ENCODE measurements at places on chromosomes 2 and 18.

DNA sequence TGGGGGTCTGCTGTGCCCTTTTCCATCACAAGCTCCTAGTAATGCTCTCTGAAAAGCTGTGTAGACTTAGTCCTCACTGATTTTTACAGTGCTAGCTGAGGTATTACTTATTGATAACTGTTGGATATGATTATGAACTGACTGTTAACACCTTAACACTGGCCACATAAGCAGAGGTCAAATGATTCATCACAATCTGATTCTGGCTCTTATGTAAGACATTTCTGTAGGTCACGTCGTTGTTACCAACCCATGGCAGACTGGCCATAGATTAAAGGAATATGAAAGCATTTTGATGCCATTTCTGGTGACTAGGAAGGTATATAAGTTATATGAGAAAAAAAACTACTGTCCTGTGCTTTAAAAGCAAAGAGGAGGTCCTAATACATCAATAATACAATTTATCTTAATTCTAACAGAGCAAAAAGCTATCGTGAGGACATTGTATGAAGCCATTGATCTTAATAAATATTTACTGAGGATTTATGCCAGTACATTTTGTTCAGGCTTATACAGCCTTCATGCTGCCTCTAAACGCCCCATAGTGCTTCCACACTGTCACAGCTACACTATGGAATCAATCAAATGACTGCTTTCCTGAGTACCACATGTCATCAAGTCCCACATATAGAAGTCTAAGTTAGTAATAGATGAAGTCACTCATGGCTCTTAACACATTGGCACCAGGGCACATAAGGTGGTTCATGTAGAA, 6.9 kb upstream of the RND3 start:
- no peak for DNase-seq

DNA sequence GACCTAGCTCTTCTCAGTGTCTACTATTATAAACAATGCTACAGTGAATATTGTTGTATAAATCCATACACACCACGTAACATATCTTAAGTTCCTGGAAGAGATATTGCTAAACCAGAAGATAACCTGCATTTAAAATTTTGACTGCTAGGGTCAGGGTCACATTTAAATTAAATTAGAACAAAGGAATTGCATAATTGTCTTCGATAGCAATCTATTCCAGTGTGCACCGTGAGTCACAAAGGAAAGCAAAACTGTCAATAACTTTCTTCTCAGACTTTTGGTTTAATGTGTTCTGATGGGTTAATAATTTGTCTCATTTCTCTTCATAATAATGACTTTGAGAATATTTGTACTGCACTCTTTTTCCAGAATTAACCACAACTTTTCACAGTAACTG, 4.2 kb downstream of the GEN1 start:
- no peak for DNase-seq

GRCh38 chr2:84894758-84895520, 10.5 kb upstream of the TMSB10 start:
- DNase-seq: peak; percentile 46

- DNase-seq: no peak
Measured at GRCh38 chr2:190640117-190640516, 8.8 kb upstream of the NAB1 start.

DNA sequence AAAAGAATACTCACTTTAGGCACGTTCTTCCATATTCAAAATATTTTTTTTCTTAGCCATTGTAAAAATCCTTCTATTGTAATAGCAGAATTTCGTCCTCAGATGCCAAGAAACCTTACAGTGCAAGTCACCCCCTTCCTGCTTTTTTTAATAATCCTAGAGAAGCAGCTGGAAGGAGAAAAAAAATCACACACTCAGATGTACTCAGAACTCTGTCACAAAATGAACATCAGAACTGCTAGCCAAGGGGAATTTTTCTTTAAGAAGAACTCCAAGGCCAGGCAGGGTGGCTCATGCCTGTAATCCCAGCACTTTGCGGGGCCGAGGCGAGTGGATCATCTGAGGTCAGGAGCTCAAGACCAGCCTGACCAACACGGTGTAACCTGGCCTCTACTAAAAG, 127.3 kb upstream of the SPATS2L start:
- DNase-seq: no peak

- no peak for DNase-seq
Measured at GRCh38 chr2:216856406-216857065, 3.3 kb downstream of the TNP1 start.

GRCh38 chr2:16760426-16760825, 94.8 kb upstream of the CYRIA start:
- DNase-seq: no peak

DNA sequence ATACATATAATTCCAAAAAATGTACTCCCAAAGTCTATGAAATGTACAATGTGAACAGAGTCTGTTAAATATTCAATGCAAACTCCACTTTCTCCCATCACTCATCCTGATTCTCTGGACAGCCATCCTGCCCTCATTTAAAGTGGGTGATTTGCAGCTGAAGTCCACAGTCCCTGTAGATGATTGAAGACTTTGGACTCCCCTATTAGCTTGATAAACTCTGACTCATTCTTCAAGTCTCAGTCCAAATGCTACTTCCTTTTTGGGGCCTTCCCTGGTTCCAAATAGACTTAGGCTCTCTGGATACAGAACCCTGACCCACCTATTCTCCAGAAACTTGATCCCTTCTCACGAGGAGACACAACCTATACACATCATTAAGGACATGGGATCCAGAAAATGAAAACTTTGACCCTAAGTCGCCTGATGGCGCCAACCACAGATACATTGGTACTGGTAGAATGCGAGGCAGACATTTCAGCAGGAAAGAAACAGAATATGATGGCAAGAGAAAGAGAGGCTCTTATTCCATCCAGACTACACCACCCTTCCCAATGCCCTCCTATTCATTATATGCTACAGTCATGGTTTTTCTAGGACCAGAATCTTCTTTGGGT, 122.7 kb downstream of the VIT start:
- no peak for DNase-seq

DNA sequence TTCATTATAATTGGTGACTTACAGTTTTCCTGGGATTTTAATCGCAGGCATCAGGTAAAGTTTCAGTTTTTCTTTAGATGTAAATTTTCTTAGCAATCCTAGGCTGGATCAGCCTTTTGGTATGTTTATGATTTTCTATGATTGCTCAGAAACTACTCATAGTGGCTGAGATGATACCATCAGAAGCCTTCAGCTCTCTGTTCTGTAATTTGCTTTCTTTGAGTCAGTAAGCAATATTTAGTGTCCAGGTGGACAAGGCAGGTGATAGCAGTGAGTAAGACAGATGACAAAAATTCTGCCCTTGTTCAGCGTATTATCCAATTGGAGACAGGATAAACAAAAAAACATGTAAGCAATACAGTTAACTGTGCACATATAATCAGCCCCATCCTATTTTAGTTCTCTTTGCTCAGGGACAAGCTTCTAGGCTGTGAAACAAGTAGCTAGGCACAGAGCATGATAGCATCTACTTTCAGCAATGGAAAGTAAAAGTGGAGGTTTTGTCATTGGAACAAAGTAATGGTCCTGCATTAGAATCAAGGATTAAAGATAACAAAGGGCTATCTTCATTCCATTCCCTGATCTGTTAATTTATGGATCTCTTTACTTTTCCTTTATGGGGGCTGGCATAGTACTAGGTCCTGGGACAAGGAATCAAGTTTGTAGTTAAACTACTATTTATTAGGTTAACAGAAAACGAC, 100.8 kb downstream of the EPC2 start:
- no peak for DNase-seq

DNA sequence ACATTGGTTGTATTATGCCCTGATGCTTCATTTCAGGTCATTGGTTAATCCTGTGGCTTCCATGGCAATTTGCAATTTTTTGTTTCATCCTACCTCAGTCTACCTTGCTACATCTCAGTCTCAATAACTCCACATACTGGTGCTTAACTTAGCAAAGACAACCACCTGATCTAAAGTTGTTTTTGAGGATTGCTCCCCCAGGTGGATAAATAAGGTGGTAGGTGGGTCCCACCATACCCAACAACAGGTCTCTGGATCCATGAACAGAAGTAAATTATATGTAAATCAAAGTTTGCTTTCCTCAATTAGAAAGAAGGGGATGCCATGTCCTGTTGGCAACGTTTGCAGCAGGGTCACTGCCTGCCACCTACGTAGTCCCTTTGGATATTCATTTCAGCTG, 7.0 kb downstream of the XIRP2 start:
- no peak for DNase-seq

- DNase-seq: no peak
Measured at GRCh38 chr2:142104134-142104758, 26.6 kb downstream of the LRP1B start.

- peak; percentile 55 for DNase-seq
Measured at GRCh38 chr18:45785134-45785533, 40.3 kb upstream of the SIGLEC15 start.

GRCh38 chr2:49004036-49004626, 150.2 kb downstream of the FSHR start:
- no peak for DNase-seq

GRCh38 chr2:161135951-161136593, 24.2 kb upstream of the TANK start:
- no peak for DNase-seq

- DNase-seq: no peak
Measured at GRCh38 chr18:64318547-64318946, 169.7 kb upstream of the LINC00305 start.

- DNase-seq: no peak
Measured at GRCh38 chr18:48872234-48873145, 78.3 kb downstream of the SMAD7 start.

DNA sequence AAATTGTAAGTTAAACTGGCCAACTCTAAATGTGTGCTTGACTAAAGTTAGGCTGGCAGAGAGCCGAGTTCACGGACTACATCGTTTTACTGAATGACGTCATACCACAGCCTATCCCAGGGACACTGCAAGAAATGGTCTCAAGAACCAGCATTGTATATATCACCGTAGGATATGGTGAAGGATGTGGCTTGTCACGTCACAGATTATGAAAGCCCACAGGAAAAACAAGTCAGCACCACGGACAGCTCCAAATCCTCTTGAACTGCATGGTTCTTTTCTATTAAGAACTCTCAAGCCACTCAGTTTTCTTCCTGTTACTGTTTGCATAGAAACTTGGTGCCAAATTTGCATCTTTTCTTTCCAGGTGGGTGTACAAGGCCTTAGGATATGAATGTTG, 85.1 kb upstream of the ACAA2 start:
- peak; percentile 92 for DNase-seq

DNA sequence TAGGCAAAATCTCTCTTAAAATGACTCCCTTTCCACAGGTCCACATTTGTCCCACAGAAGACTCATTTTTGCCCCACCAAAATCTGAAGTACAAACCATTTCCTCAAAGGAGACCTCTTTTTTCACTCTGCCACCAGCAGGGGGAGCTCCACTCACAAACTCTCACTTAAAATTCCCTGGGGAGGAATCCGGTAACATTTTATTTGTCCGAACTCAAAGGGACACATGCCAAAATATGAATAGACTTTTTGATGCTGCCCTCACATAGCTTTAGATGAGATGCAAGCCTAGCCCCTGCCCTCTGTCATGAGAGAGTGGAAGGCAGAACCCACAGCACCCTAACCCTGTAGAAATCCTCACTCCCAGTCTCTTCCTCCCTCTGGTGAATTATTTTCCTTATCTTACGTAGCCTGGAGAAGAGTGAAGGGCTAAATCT, 57.1 kb downstream of the RMDN2 start:
- DNase-seq: peak; percentile 69

DNA sequence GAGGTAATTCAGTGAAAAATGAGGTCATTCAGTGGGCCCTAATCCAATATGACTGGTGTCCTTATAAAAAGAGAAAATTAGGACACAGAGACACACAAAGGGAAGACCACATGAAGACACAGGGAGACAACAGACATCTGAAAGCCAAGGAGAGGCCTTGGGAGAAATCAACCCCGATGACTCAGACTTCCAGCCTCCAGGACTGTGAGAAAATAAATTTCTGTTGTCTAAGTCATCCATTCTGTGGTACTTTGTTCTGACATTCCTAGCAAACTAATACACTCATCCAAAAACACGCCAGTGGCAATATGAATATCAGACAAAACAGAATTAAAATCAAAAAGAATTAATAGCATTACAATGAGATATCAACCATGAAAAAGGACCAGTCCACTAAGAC, 303.7 kb downstream of the SS18 start:
- no peak for DNase-seq

DNA sequence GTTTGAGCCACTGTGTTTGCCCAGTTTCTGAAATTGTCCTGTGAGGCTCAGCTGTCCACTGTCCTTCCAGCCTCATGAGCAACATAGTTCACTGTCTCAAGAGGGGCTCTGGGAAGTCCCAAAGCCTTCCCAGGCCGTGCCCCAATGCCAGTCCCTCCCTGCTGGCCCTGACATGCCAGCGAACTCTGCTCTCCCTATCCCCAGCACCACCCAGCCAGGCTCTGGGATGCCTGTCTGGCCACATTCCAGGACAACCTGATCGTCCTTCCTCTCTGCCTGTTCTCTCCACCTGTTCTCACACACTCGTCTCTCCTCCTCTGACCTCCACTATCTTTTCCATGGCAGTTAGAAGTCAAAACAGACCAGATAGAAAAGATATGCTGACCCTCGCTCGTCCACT, 278.0 kb upstream of the ID2 start:
- DNase-seq: no peak

DNA sequence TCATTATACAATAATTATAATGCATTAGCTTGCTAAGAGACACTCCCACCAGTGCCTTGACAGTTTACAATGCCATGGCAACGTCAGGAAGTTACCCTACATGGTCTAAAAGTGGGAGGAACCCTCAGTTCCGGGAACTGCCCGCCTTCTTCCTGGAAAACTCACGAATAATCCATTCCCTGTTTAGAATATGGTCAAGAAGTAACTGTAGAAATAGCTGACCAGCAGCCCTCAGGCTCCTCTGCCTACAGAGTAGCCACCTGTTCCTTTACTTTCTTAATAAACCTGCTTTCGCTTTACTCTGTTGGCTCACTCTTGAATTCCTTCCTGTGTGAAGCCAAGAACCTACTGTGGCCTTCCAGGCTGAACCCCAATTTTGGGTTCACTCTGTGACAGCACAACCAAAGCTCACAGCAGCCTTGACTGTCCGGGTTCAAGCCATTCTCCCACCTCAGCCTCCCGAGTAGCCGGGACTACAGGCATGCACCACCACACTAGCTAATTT, 20.0 kb upstream of the PTPN2 start:
- peak; percentile 84 for DNase-seq

DNA sequence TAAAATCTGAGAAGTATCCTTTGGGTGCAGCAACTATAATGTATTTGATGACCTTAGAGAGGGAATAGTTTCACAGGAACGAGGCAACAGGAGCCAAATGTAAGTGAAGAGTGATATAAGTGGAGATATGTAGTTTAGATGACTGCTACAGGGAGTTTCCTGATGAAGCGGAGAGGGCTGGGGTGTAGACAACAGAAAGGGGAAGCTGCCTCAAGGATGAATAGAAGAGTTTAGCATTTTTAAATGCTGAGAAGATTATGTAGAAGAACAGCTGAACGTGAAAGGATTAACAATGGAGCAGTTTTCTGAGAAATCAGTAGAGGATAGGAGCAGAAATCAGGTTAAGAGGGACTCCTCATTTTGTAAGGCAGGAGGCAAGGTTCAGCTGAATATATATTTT, 133.3 kb downstream of the LCLAT1 start:
- no peak for DNase-seq

All from activated CD8-positive, alpha-beta T cell treated with anti-CD3 and anti-CD28 coated beads, Interleukin-2, amount 10 ng/mL, durations not matched to agents 7 days and 5 days (primary cell).